NCI-H446 treated with DMSO at 0.1 percent for 48 hours (cell line): ENCODE measurements at places on chromosomes 6 and 20.

- DNase-seq, result no peak
These were observed 157.2 kb downstream of the MTFR2 start for GRCh38 chr6:136092897-136093296.

- DNase-seq, result no peak
These were observed 3.1 kb downstream of the RSPH3 start for GRCh38 chr6:158996856-158997255.

DNA sequence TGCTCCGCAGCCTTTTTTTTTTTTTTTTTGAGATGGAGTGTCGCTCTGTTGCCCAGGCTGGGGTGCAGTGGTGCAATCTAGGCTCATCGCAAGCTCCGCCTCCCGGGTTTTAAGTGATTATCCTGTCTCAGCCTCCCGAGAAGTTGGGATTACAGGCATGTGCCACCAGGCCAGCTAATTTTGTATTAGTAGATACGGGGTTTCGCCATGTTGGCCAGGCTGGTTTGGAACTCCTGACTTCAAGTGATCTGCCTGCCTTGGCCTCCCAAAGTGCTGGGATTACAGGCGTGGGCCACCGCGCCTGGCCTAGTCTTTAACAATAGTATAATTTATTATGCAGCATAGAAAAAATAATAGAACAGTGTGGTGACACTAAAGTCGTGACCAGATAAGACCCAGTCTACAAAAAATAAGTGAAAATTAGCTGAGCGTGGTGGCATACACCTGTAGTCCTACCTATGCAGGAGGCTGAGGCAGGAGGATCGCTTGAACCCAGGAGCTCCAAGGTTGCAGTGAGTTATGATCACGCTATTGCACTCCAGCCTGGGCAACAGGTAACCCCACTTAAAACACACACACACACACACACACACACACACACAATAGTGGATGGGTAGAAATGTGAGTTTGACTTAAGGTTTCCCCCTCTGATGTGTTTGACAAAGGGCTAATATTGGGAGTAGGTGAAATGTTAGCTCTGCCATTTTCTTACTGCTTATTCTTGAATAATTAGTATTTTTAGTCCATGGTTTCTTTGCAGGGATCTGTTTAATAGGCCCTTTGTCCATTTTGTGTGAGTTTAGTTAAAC, 6.5 kb downstream of the PIM1 start:
- no peak for DNase-seq

GRCh38 chr6:48315051-48315719, 204.2 kb upstream of the PTCHD4 start:
- no peak for DNase-seq

DNA sequence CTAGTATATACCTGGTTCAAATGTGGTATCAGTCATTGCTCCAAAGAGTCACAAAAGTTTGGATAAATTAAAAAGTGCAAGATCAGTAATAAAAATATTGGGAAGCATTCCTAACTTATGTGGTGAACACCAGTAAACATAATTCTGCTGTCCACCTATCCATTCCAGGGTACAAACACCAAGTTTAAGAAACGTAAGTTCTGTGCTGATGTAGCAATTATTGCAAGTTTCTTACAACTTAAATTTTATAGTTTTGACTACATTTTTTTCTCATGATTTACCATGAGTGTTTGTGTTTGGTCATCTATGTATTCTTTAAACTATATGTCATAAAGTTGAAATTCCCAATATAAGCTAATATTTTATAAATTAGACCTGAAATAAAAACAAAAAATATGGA, 255.0 kb upstream of the THEMIS start:
- DNase-seq, result no peak
